Esophagus mucosa (tissue), 1 donor: ENCODE measurements at places on chromosomes 2 and 18.

- peak; percentile 49 for ATAC-seq
These were observed 37.7 kb downstream of the BCL11A start for GRCh38 chr2:60515721-60516226.

- no peak for ATAC-seq
These were observed 189.9 kb downstream of the UBE2E3 start for GRCh38 chr2:181170256-181170655.

DNA sequence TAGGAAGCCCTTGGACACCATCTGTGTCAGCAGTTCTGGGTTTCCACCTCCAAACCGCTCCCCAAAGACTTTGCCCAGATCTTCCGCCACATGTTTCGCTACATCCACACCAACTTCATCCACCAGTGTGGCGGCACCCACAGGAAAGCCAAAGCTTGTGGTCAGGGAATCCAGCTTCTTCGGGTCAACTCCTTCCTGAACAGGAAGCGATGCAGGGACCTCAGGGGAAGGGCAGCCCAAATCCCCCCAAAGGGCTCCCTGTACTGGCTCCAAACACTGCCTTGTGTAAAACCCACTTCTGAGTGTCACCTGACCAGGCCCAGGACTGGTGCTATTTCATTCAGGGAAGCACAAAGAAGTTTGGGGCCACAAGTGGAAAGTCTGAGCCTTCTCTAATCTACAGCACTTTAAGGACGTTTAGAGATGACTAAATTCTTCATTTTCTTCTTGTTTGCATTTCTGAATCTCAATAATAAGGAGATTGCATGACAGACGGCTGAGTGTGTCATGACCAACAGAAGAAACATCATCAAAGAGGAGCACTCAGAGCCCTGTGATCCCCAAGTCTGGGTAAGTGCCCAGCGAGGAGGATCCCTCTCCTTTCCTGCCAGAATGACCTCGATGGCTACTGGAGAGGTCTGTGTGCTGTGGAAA, 20.8 kb downstream of the GAREM2 start:
- ATAC-seq: no peak

DNA sequence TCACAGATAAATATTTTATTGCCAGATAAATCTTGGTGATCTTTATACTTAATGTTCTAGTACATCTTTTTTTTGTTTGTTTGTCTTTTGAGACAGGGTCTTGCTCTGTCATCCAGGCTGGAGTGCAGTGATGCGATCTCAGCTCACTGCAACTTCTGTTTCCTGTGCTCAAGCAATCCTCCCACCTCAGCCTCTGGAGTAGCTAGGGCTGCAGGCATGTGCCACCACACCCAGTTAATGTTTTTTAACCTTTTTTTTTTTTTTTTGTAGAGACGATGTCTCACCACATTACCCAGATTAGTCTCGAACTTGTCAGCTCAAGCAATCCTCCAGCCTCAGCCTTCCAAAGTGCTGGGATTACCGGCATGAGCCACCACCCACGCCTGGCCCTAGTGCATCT, 9.1 kb upstream of the C1GALT1C1L start:
- ATAC-seq: no peak

- no peak for ATAC-seq
These were observed 76.9 kb upstream of the GLI2 start for GRCh38 chr2:120658770-120659158.

DNA sequence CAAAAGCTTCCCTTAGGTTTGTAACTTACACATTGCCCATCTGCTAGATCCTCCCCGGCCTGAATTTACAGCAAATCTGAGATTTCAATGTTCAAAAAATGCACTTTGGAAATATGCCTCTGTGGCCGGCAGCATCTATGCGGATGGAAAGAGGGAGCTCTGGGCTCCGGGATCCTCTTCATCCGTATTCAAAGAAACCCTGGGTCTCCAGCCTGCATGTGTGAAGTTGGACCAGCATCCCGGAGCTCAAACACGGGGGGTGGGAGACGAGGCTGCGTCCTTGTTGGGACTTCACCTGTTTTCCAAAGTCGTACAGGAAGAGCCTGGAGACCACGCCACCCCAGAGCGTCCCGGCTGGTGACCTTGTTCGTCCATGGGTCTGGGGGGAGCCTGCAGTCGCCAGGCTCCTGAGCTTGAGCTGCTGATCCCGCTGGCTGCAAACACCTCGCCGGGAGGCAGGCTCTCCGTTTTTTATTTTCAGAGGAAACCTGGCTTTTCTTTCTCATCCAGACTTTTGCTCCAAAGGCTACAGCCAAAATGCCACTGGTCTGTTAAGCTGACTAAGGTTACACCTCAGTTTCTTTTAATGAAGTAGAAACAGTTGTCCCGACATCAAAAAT, 77.4 kb downstream of the PTGR3 start:
- no peak for ATAC-seq

DNA sequence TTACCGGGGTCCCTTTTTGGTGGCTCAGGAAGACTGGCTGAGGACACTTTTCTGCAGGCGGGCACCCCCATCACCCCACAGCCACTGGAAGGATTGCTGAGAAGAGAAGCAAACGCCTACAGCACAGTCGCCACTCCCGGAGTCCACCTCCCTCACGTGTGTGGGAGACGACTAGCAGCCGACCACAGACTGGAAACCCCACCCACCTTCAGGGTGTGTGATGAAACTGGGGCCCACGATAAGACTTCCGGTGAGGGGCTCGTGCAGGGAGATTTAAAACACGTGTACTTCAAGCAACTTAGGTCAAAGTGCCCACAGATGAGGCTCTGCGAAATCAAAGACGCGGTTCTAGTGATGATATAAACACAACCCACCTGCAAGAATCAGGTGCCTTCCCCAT, 26.3 kb downstream of the MBP start:
- no peak for ATAC-seq

DNA sequence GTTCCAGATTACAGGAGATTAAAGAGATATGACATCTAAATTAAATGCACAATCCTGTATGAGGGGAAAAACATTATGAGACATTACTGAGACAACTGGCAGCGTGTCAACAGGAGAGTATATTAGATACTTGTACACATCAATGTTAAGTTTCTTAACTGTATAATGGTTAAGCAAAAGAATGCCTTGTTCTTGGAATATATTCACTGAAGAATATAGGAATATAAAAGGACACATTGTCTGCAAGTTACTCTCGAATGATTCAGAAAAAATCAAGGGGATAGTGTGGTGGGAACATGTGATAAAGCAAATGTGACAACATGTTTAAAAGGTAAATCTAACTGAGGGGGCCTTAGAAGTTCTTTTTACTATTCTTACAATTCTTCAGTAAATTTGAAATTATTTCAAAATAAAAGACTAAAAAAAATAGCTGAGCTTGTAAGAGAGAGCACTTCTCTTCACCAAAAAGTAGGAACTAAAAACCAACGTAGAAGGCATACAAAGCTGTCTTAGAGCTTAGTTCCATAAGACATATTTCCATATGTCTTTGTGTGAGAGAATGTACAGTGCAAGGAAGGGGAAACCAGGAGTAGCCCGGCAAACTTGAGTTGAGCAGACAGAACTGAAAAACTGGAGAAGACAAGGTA, 7.5 kb downstream of the WDPCP start:
- ATAC-seq: no peak

DNA sequence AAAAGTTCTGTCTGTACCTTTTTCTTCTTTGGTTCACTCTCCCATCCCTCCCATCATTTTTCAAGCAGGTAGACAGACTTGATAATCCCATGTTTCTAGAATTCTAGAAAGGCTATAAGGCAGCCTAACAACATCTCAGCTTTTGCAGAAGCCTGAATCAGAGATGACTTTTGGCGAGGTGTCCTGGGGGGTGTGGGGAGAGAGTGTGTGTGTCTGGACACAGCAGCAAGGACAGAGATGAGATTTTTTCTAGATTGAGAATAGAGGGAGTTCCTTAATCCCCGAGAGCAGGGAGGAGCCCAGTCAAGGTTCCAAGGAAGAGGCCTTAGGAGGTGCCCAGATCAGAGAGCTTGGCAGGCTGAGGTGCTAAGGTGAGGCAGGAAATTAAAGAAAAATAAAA, 22.0 kb upstream of the LAPTM4A start:
- no peak for ATAC-seq

DNA sequence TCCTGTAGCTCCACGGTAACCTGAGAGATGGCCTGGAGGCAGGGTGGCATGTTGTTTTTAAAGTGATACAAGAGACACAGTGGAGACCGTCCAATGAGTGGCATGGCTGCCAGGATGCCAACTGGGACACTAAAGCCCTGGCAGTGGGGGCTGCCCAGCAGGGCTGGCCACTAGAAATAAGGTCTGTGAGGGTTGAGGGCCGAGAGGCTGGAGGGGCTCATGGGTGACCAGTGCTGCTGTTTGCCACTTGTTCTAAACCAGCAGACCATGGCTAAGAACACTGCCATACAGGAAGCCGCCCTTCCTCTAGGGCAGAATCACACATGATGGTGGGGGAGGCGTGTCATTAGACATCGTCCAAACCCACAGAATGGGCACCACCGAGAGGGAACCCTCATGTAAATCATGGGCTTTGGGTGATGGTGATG, 71.9 kb downstream of the ALPK2 start:
- ATAC-seq: peak; percentile 49

DNA sequence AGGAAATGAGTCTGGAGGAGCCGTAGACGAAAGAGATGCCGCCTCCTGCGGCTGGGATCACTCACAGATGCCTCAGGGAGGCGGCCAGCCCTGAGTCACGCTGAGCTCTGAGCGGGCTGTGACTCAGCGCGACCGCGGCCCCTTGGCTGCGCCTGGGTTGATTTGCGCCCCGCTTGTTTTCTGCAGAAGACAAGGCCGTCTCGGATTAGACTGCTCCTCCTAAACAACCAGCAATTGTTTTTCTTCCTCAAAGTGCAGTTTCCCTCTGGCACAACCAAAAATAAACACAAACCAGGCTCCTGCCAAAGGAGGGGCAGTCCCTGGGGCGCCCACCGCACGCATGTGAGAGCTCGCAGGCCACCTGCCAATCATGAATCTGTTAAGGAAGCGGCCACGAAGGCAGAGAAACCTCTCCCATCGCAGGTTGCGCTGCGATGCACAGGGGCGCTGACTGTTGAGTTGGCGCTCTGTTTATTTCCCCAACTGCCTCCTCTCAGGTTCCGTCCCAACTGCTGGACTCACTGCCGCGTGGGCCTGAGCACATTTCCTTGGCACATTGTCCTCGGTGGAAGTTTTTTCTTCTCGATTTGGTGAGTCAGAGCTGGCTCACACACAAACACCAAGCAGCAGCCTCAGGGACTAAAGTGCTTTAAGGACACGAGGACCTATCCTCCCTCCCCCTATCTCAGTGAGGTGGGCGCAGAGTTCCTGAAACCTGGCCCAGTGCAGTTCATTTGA, 85.2 kb upstream of the NDUFV2 start:
- ATAC-seq: peak; percentile 96

DNA sequence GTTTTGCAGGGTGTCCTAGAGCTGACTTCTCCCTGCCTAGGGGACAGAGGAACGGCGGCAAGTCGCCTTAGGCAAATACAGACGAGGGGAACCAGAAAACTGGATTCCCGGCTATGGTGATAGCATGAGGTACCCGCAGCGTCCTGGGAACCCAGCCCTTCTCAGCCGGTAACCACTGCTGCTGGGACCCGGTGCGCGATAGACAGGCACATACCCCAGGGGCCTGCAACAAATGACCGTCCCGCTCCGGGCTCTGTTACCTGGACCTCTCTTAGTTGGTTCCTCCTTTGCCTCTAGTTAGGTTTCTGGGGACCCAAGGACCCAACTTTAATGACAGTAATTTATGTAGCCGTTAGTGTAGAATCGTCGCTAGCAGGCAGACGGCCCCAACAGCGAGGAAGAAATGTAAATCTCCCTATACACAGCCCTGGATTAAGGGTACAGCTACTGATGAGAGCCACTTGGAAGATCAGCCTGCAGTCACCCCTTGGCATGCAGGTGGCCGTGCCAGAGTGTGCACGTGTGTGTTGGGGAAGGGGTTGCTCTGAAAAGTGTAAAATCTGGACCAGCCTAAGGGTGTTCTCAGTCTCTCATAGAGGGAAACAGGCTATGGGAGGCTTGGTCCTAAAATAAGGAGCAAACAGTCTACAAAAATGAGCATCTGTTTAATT, 819 bp upstream of the SERPINE2 start:
- ATAC-seq: peak; percentile 8

DNA sequence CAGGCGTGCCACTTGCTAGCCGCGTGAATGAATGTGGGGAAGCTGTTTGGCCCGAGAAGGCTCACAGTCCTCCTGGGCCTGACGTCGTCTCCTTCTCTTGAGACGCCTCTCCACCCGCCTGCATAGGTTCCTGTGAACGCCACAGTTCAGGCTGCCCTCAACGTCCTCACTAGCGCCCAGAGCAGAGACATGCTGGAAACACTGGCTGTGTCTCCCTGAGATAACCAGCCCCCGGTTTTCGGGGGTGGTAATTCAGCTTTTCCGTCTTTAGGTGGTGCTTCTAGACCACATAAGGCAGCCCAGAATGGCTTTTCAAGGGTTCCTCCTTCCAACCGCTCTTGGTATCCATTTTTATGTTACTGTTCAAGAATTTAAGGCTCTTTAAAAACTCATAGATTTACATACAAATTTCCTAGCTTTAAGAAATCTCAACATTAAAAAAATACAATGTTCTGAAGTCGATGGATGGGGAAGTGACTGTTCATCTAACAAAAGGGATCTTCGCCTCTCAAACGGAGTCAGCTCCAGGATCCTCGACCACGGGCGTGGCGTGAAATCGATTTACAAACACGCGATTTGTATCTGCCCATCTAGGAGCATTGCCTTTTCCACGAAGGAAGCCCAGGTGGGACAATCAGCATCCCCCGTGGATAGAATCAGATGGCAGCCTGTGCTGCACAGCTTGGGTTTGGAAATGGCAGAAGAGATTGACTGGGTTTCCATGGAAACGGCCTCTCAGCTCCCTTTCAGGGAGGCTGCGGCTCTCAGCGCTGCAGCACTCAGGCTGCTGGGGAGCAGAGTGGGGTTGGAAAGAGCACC, 110.6 kb upstream of the PXDN start:
- no peak for ATAC-seq
